ENCODE measurements at places on chromosomes 1 and 21.

DNA sequence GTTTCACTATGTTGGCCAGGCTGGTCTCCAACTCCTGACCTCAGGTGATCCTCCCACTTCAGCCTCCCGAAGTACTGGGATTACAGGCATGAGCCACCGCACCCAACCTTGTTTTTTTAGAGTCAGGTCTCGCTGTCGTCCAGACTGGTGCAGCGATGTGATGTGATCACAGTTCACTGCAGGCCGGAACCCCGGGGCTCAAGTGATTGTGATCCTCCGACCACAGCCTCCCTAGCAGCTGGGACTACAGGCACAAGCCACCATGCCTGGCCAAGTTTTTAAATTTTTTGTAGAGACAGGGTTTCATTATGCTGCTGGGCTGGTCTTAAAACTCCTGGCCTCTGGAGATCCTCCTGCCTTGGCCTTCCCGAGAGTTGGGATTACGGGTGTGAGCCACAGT lies 46.1 kb upstream of the LIN9 start:
- no peak for DNase-seq

DNA sequence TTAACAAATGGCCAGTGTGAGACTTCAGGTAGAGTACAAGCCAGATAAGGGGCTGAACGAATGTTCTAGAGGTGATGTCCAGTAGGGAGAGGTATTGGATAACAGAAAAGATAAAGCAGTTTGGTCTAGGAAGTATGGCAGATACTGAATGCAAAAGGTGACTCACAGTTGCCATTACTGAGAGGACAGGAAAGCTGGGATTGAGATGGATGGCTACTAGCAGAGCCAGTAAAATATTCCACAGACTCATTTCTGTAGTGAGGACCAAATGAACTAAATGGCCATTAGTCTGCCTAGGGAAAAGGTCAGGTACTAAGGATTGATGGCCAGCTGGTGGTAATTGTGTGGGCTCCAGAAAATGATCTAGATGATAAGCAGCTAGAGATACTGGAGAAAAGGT lies 11.5 kb downstream of the MACO1 start:
- no peak for DNase-seq

GRCh38 chr21:38984982-38985567 lies 179.3 kb downstream of the ETS2 start:
- DNase-seq, result peak; percentile 85

DNA sequence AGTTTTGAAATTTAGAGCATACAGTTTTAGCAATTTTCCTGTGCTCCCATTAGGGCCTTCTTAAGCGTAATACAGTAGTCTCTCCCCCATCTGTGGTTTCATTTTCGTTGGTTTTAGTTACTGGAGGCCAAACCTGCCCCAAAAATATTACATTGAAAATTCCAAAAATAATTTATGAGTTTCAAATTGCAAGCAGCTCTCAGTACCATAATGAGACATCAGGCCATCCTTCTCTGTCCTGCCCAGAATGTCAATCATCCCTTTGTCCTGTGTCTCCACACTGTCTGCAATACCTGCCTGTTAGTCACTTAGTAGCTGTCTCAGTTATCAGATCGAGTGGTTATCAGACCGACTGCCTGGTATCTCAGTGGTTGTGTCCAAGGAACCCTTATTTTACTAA lies 45.4 kb downstream of the ADSS2 start:
- DNase-seq, result no peak

- peak; percentile 77 for DNase-seq
These were observed 63.2 kb downstream of the SYDE2 start for GRCh38 chr1:85137660-85138059.

DNA sequence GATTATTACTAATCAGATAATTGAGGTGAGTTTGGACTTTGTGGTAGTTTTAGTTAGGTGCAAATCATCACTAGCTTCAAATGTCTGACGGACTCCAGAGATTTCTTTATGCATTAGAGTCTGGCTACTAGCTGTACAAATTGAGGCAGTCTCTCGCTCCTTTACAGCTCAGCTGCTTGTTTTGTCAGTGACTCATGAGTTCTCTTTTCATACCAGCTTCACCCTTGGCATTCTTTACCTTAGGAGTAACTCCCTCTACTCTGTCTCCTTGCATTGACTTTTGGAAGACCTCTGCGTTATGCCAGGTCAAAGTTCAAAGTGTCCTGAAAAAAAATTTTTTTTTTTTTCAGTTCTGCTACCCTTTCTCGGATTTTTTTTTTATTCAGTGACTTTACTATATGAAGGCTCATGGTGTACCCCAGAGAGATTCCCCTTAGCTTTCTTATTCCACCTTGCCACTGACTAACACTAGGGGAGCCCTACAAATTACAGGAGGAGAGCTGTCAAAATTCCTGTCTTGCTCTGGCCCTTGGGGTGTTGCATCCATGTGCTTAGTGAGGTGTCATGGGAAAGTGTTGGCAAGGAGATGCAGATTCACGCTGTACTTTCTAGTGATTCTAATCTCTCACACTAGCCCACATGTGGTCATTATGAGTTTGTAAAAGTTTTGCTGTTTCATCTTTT lies 576.6 kb downstream of the ADGRL2 start:
- no peak for DNase-seq

- DNase-seq, result no peak
These were observed 827.1 kb upstream of the B3GALT2 start for GRCh38 chr1:194013561-194013960.

DNA sequence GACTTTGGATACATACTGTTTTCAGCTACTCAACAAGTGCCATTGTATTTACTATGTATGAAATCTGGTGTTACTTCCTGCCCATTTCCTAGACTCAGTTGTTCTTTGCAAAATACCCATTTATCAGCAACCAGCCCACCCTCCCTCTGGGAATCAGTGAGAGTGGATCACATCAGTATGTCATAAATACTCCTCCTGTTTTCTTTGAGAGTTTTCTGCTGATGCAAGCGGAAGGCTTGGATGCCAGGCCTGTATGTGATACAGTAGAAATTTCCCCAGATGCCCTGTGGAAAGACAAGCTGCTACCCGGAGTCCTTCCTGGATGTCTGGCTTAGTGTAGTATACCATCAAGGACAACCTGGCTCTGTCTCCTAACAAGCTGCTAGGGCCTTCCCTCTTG lies 2.4 kb upstream of the PTPRC start:
- no peak for DNase-seq

DNA sequence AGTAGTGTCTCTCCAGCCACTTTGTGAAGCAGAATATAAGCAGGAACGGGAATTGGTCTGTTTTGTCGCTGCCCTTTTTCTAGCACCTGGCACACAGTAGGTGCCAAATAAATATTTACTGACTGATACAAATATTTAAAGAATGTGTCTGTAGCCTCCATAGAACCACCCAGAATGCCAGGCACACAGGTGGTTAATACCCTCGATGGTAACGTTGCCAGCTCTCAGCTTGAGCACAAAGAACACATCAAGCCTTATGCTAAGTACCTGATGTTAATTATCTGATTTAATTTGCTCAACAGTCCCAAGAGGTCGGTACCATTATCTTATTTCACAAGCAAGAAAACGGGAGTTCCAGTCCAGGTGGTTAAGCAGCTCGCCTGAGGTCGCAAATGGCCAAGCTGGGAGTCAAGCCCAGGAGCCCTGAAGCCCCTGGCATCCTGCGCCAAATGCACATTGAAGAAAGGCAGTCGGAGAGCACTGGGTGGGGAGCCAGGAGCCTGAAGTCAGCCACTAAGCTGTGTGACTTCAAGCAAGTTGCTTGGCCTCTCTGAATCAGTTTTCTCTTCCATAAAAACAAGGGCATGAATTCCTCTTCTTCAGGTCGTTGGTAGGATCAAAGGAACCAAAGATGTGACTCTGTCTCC lies 26.4 kb downstream of the HSPG2 start:
- no peak for DNase-seq

DNA sequence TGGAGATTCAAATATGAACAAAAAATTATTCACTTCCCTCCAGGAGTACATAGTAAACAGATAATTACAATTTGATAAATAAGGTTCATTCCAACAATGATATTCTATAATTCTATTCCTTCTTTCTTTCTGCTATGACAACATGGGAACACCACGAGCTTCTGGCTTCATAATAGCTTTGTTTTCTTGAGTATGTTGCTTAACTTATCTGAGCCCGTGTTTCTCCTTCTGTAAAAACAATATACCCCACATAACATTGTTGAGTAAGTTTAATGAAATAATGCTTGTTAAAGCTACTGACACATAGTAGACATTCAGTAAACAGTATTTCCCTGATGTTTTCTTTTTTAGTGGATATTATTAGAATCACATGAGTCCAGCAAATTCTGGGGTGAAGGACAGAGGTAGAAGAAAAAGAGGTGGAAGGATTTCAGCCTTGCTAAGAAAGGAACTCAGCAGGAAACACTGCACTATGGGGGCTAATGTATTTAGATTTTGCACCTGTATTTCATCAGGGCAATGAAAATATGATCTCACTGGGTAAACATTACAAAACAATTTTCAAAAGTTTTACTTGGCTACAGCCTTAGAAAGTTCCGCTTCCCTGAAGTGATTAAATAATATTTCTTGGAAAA lies 430.8 kb upstream of the C1orf87 start:
- DNase-seq, result no peak

DNA sequence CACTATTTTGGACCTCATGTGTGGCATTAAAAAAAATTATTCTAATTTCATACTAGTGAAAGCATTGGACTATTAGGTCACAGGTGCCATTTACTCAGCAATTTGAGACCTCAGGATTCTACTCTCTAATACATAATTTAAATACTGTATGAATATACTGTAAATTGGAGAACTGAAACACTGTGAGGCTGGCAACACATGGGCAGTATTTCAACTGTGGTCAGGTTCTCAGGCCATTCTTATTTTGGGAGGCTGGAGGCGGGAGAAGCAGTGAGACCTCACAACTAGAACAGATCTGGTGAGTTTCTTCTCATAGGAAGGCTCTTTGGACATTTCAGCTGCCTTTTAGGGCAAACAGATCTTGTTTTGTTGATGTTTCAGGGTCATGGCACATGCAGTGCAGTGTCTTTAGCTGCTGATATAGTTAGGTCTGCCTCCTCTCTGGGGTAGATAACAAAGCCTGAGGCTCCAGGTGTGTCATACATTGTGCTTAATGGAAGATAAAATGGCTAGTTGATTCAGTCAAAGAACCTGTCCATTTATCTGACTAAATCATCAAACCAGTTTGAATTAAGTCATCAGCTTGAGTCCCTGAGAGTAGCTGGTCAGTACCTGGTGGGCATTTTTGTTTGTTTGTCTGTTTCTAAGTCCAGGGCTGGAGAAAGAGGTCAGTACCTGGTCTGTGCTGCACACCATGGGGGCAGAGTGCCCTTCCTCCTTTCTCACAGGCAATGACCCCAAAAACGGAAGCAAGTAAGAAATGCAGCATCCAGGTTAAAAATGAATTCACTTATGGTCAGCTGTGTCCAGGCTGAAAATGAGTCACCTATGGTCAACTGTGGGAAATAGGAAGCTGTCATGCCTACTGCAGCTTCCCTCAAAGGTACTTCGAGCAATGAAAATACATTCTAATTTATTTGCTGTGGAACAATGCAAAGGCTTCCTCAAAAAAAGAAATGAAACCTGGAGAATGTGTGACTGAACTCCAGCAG lies 216.2 kb downstream of the SDCCAG8 start:
- peak; percentile 31 for DNase-seq

- DNase-seq, result no peak
These were observed 46.7 kb downstream of the SMYD3 start for GRCh38 chr1:246460406-246460805.

- DNase-seq, result no peak
These were observed 48.1 kb downstream of the NGF start for GRCh38 chr1:115289940-115290339.

GRCh38 chr1:36177589-36178431 lies 21.9 kb downstream of the MAP7D1 start:
- DNase-seq, result no peak

DNA sequence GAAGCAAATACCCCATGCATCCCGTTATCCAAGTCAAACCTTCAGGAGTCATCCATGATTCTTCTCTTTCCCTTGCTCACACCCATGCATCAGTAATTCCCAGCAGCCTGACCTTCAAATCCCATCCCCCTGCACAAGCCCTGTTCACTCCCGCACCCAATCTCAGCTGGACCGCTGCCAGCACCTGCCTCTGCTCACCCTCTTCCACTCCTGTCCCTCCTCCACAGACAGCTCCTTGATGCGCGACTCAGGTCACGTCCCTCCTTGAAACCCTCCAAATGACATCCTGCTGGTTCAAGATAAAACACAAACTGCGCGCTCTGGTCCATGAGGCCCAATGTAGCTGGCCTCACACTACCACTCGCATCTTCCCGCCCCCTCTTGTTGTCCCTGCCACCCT lies 43.4 kb upstream of the MPZL1 start:
- DNase-seq, result no peak

DNA sequence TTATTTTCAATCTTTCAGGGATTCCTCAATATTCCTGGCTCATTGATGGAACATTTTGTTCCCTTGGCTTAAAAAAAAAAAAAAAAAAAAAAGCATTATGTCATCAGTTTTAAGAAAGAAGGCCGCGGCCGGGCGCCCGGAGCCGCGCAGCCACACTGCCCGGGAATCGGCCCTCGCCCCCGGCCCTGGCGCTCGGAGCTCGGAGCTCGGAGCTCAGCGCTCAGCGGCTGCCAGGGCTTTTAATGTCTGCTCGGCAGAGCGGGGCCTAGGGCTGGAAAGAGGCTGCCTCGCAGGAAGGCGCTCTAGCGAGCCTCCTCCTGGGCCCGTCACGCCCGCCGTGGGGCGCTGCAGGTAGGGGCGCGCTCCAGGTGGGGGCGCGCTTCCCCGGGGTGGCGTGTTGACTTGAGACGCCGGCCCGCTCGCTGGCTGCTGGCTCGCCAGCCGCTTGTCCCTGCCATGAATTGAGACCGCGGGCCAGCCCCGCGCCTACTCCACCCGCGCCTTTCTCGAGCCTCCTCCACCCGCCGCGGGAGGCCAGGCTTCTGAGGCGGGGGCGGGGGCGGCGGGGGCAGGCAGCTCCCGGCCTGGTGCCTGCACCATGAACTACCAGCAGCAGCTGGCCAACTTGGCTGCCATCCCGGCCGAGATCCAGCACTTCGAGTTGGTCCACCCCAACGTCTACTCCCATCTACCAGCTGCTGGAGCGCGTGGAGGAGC lies 5.4 kb upstream of the TDRD5 start:
- no peak for DNase-seq

DNA sequence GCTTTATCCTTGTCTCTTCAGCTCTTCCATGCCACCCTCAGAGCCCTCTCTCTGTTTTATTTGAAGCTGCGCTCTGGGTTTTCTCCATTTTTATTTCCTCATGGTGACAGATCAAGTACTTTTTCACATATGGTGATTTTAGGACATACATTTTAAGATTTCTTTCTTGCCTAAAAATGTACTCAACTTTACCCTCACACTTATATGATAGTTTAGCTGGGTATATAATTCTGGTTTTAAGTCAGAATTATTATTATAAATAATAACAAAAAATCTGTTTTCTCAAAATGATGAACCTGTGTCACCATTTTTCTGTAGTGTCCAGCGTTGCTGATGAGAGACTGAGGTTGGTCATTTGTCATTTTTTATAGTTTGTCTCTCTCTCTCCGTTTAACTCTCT lies 754 bp upstream of the KRTAP10-5 start:
- DNase-seq, result no peak

DNA sequence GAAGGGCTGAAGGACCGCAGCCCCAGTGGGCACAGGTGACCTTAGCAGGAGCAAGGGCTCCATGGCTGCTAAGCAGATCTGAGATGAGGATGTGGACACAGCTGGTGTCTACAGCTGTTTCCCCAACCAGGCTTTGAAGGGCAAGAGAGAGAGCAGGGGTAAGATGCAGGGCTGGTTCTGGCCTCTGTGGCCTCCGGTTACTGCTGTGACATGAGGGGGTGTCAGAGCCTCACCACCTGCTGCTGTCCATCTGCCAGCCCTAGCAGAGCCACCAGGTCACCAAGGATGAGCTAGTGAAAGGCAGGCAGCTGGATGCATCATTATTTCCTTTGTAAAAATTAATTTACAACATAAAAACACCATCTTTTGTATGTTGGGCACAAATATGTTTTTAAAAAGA lies 33.4 kb downstream of the OBSCN start:
- no peak for DNase-seq
